Motor neuron (in vitro differentiated cells): ENCODE measurements at places on chromosomes 1 and 21.

DNA sequence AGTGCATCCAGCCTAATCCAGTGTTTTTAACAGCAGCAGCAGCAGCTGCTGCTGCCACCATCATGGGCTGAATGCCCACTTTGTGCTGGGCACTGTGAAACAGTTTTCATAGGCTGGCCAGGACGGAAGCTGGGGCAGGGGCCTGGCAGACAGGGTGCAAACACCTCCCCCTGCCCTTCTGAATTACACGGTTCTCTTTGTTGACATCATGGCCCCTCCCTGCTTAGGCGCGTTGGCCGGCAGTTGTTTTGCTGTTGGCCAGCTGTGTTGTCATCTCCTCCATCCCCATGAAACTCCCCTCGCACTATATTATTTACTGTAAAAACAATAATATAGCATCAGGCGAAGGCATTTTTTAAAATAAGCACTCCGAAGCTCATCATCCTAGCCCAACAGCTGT is 33.1 kb downstream of the PTPRU start:
- ATAC-seq: no peak

- peak; percentile 43 for ATAC-seq
These were observed 256.9 kb downstream of the PTBP2 start for GRCh38 chr1:96978444-96978843.

DNA sequence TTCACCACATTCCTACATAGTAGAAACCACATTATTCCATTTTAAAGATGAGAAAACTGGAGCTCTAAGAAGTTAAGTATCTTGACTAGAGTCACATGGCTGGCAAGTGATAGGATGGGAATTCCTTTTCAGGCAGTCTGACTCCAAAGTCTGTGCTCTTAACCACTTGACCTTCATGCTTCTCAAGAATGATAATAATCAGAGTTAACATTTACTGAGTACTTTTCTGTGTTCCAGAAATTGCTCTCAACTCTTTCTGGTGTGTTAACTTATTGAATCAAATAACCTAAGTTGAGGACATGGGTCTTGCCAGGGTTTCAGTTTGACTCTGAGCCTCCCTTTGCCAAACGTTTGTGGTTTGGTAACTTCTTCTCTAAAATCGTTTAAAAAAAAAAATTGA is 169.4 kb downstream of the RASAL2 start:
- ATAC-seq: no peak

- no peak for ATAC-seq
These were observed 42.8 kb upstream of the USP24 start for GRCh38 chr1:55257958-55258357.

DNA sequence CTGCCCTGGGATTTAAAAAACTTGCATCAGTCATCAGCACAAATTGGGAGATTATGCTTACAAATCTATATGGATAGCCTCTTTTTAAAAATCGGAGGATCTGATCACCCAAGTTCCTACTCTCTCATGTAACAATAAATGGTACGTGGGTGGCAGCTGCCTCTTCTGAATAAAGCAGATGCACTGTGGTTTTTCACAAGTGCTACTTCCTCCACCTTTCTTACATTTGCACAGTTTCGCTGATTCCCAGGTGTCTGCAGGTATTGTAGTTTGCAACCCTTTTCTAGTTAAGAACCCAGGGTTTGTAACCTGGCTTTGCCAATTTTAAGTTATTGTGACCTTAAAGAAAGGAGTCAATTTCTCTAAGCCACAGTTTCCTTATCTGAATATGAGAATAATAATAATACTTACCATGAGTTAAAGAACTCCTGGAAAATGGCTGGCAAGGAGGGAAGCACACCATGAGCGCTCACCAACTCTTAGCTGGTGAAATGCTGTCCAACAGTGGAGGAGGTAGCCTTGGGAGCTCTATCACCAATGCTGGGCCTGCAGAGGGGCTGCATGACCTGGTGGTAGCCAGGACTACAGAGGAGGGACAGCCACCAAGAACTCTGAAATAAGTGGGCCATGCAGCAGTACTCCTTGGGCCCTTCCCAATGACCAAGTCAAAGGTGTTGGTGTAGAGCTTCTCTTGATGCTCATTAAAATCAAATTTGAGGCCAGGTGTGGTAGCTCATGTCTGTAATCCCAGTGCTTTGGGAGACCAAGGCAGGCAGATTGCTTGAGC is 30.2 kb upstream of the KCNA2 start:
- no peak for ATAC-seq

DNA sequence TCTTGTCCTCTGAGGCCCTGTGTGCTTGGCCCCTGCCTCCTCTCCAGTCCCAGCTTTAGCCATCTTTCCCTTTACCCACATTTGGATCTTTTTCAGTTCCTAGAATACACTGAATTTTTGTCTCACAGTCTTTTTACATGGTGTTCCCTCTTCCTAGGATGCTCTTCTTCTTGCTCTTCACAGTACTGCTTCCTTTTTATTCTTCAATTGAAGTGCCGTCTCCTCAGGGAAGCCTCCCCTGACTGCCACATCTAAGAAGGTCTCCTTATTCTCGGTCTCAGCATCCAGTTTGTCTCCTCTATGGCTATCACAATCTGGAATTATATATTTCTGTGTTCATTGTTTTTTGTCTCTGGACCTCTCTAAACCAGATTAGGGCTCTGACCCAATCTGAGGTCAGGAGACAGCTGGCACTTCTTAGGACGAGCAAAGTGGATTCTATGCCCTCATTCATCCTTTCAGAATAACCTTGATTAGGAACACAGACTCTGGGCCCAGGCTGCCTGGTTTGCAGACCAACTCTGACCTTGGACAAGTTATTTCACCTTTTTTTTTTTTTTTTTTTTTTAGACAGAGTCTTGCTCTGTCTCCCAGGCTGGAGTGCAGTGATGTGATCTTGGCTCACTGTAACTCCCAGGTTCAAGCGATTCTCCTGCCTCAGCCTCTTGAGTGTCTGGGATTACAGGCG is 3.2 kb upstream of the FGR start:
- no peak for ATAC-seq

- ATAC-seq: no peak
These were observed 183.2 kb upstream of the HMCN1 start for GRCh38 chr1:185551008-185551407.

DNA sequence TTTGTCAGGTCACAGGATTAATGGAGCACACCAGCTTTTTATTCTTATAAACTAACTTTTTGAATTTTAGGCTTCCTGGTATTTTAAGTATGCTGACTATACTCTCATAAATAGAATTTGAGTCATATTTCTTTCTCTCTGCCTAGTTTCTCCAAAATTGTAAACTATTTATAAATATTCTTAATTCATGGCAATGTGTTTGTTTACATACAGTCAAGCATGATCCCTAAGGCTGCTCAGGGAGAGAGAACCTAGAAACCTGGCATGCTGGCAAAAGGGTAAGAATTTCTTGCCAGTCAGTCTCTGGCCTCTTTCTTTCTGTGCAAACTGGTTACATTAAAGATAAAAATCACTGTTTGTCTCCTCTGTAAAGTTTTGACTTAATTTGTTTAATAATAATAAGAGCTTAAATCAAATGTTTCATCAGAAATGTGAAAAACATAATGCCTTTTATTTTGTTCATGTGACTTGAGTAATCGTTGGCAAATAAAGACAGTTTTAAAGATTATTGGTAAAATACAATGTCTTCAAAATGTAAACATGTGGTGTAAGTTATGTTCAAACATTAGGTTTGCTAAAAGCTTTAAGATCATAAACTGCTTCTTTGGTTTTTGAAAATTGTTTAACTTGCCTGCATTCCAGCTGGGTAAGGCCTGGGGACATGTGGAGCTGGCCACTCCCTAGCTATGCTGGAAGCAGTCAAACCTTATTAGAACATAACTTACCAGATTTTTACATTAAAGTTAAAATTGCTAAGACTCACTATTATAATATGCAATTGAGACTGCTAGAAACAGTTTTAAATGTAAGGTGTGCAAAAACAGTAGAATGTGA is 1401.7 kb downstream of the NCAM2 start:
- ATAC-seq: no peak

DNA sequence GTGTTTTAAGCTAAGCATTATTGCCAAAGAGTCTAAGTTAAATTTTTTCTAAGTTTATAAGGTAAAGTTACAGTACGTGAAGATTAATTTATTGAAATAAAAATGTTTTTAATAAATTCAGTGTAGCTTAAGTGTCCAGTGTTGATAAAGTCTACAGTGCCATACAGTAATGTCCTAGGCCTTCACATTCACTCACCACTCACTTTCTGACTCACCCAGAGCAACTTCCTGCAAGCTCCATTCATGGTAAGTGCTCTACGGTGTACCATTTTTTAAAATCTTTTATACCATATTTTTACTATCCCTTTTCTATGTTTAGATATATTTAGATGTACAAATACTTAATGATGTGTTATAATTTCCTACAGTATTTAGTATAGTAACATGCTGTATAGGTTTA is 173.2 kb downstream of the CACNA1E start:
- no peak for ATAC-seq

DNA sequence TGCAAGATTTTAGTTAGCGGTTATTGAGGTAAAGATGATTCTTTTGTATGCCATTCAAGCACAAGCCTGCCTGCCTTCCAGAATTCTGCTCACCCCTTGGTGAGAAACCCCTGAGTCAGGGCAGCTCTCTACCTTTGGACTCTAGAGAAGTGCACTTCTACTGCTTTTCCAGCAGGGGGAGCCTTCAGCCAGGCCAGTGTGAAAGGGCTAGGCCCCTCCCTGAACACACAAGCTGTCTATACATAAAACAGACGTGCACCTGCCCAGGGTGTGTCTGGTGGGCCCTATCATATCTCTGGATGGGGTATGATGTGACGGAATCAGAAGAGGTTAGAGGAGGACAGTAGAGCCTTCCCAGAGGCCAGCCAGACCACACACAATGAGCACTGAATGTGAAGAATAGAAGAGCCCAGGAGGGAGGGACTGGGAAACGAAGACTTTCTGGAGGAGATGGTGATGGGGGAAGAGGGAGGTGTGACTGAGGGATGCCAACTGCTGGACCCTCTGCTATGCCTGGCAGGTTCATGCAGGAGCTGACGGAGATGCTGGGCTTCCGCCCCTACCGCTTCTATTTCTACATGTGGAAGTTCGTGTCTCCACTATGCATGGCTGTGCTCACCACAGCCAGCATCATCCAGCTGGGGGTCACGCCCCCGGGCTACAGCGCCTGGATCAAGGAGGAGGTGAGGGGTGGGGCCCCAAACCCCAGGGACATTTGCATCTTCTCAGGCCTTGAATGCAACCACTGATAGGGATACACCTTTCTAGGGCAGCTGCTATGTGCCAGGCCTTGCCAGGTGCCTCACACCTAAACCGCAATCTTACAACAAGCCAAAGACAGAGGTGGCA is 13.0 kb upstream of the KCNC4 start:
- peak; percentile 88 for ATAC-seq

DNA sequence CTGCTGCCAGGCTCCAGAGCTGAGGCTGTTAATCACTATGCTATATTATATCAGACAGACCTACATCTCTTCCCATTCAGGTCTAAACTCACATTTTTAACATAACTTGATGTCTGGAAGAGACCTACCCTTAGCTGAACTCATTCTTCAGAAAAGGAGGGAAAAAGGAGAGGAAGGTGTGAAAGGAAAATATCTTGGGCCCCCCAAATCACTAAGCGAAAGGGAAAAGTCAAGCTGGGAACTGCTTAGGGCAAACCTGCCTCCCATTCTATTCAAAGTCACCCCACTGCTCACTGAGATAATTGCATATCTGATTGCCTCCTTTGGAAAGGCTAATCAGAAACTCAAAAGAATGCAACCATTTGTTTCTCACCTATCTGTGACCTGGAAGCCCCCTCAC is 222.2 kb downstream of the ASTN1 start:
- ATAC-seq: no peak

GRCh38 chr1:209648931-209649776 is 3.1 kb downstream of the LAMB3 start:
- ATAC-seq: no peak

DNA sequence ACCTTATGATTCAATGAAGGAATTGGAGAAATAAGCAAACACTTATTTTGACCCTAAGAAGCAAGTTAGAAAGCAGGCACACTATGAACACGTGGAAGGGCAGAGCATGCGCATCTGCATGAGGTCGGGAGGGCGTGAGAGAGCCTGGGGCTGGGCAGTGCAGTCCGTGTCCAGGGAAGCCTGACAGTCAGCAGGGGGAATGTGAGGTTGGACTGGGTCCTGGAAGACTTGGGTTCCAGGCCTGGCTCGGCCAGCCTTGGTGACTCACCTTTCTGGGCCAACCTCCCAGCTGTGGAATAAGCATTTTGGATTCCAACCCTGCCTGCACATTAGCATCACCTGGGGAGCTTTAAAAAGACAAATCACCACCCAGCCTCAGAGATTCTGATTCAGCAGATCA is 26.6 kb upstream of the LMX1A start:
- peak; percentile 99 for ATAC-seq
